ENCODE measurements at places on chromosomes 4 and X.
A peak's percentile ranks its signal among the peaks of the same experiment; 100 is the strongest.

DNA sequence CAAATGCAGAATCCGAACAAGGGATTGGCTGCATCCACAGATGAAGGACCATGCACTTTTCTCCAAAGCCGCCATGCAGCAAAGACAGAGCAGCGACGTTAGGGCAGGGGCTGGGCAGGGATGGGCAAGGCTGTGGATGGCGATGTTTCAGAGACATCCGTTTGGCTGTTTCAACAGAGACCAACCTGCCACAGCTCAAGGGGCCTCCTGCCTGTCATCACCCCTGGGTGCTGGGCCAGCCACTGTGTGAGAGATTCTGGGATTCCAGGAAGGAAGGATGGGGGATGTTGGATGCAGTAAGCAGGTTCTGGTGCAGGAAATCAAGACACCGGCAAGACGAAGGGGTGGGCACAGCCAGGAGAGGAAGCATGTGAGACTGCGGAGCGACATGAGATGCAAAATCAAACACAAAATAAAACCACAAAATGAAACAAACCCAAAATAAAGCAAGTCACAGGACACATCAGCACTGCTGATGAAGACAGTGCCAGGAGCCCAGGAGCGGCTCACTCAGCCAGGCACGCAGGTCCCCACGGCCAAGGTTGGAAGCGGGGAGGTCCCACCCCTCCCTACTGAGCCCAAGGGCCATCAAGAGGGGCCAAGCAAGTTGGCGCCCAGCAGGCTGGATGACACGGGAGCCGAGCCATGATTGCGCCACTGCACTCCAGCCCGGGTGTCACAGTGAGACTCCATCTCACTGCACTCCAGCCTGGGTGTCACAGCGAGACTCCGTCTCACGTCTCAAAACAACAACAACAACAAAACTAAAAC lies 68.1 kb downstream of the FAM53A start:
- DNase-seq = peak; percentile 90

DNA sequence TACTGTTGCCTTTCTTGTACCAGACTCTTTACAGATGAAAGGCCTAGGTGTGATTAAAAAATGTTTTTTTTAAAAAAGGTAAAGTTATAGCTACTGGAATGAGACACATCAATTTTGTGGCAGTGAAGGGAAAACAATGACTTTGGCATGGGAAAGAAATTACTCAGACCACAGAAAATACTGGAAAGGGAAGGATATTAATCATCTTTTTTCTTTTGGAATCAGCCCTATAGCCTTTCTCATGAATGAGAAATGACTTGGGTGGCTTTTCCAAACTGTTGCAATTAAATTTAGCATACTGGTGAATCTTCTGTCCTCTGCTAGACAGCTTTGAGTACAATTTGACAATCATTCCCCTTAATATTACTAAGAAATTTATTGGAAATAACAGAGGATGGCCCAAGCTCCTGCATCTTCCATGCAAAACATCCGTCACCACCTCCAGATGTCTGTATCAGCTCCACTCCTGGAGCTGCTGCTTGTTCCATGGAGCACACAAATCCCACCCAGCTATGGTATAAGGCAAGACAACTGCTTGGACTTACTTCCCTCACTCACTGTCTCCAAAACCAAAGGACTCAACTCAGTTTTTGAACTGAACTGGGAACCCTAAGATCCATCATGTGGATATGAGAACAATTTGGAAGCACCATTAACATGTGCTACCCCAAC lies 97.6 kb upstream of the ARSJ start:
- no peak for DNase-seq

DNA sequence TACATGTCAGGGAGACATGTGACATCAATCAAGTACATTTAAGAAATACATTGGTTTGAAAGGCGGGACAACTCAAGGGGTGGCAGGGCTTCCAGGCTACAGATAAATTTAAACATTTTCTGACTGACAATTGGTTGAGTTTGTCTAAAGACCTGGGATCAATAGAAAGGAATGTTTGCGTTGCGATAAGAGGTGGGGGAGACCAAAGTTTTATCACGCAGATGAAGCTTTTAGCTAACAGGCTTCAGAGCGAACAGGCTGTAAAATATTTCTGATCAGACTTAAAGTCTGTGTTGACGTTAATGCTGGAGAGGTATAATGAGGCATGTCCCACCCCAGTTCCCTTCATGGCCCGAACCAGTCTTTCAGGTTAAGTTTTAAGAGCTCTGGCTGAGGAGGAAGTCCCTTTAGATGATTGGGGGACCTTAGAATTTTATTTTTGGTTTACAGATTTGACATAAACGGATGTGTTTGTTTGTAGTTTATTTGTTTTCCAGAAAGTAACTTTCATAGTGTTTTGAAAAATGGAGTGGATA lies 346.7 kb upstream of the RASGEF1B start:
- DNase-seq = no peak

GRCh38 chr4:138741766-138742377 lies 273.7 kb upstream of the NOCT start:
- no peak for DNase-seq

GRCh38 chrX:1212532-1212931 lies at the start of gene CRLF2:
Gene CRLF2, minus strand, starts transcription at chrX:1212649. Its CDS starts 15 bp downstream, at chrX:1212634.
- no peak for DNase-seq

DNA sequence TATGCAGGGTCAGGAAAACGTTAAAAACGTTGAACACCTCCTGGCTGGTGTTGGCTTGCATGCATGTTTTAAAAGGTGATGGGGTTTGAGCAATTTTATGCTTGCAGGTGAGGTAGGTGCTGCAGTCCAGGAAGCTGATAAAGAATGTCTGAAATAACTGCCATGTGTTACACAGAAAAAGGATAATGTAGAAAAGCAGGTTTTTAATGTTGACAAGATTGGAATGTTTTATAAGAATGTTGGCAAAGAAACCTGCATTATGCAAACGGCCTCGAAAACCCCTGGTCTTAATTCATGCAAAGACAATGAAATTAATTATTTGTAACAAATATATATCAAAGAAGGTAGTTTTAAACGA lies 723.7 kb upstream of the AGA start:
- no peak for DNase-seq

- DNase-seq = peak; percentile 77
Measured at GRCh38 chrX:136065044-136065671, 79.9 kb downstream of the SLC9A6 start.

DNA sequence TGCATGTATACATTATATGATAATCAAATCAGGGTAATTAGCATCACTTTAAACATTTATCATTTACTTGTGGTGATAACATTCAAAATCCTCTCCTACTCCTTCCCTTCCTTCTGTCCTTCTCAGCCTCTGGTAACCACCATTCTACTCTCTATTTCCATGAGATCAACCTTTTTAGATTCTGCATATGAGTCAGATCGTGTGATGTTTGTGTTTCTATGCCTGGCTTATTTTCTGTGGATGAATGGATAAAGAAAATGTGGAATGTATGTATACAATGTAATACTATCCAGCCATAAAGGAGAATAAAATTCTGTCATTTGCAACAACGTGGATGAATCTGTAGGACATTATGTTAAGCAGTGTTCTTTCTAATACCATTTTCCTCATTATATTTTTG lies 123.9 kb downstream of the NAA11 start:
- no peak for DNase-seq

- DNase-seq = no peak
Measured at GRCh38 chrX:11103006-11103405, 8.1 kb upstream of the HCCS start.

DNA sequence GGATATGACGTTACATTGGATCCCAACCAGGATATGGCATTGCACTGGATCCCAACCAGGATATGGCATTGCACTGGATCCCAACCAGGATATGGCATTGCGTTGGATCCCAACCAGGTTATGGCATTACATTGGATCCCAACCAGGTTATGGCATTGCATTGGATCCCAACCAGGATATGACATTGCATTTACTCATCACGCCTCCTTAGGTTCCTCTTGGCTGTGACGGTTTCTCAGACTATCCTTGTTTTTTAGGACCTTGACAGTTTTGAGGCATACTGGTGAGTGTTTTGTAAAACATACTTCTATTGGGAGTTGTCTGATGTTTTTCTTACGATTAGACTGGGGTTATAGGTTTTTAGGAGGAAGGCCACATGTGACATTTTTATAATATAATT lies 5.4 kb upstream of the ACSL1 start:
- no peak for DNase-seq

- DNase-seq = no peak
Measured at GRCh38 chrX:152640034-152640818, 2.5 kb downstream of the GABRQ start.

DNA sequence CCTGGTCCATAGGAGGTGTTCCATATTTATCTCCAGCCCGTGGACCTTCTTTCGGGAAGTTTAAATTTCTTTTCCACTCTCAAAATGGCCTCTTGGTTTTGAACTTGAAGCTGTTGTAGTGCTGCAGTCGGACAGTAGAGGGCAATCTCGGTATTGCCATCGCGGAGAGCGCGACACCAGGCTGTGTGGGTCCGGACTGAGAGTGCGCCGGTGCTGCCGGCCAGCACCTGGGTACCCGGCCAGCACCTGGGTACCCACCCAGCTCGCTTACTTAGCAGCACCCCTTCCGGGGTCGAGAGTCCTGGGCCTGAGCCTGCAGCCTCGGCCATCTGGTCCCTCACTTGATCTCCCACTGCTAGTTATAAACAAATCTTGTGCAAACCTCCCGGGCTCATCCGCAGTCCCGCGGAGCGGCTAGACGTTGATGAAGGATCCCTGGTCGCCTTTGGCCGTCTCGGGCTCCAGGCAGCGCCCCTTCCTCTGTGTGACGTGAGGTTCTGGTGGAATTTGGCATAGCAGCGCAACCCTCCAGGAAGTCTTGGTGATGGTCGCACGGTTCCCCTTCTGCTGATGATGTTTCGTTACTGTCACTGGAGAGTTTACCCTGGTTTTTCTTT lies 18.0 kb downstream of the FAM9A start:
- no peak for DNase-seq

GRCh38 chrX:40922307-40922706 lies 162.9 kb upstream of the USP9X start:
- DNase-seq = no peak

DNA sequence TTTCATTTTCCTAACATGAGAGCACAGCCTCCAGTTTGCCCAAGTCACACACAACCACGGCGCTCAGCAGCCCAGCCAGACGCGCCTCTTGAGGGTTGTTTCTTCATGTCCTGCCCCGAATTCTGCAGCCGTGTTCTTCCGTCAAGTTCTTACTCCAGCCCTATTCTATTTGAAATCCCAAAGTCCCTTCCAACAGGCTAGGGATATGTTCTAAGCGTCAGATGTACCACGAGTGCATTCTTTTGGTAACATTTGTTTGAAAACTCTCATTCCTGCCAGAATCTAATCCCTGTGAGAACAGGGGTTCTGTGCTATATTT lies 23.1 kb downstream of the ACSL1 start:
- no peak for DNase-seq

GRCh38 chr4:184331268-184331995 lies 113.8 kb upstream of the ENPP6 start:
- DNase-seq = peak; percentile 59

DNA sequence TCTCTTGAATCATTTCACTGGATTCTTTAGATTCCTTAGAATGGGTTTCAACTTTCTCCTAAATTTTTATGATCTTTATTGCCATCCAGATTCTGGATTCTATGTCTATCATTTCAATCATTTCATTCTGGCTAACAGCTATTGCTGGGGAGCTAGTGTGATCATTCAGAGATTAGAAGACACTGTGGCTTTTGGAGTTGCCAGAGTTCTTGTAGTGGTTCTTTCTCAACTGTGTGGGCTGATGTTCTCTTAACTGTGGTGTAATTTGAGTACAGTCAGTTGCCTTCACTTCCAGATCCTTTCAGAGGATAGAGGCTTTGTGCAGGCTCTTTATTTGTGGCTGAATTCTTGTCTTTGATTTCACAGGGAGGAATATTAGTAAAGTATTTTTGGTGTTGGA lies 12.1 kb upstream of the CSN2 start:
- no peak for DNase-seq

DNA sequence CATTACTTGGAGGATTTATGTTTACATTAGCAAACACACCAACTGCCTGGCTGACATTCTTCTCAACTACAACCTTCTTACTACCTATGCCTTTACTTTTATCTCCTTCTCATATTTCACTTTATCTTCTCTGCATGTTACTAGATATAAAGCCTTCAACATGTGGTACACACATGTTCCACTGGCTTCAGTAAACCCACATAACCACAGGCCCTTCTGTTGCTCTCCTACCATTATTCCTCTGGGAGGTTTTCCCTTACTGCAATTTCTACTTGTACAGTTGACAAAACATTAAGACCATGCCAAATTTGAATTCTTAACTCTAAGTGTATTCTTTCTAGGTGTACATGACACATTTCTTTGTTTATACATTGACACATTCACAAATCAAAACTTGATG lies 133.1 kb downstream of the ARAP2 start:
- no peak for DNase-seq

DNA sequence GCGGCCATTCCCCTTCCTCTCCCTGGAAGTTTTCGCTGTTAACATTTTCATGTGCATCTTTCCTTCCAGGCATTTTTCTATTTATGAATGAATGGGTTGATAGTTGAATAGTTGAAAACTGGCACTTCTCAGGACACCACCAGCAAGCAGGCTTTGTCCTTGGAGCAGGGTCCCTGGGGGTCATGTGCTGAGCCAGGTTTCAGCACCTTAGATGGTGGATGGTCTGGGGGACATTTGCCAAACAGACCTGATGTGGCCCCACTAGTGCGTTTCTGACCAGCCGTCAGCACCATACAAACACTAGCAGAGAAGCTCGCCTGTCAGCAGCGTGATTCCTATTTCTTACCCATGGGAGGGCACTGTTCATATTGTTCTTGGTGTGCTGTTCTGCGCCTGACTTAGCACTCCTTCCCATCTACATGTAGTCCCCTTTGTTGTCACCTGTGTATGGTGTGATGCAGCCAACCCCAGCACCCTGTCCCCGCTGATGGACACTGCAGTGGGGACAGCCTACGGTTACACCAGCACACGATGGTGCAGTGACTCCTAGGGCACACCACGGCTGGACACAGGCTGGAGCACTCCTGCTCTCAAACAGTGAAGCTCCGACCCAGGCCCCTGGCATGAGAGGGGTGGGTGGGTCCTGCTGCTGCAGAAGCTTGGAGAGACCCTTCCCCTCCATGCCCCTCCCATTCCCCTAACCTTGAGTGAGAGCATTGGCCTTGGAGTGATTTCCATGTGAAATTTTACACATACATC lies 27.2 kb upstream of the WFS1 start:
- DNase-seq = no peak

DNA sequence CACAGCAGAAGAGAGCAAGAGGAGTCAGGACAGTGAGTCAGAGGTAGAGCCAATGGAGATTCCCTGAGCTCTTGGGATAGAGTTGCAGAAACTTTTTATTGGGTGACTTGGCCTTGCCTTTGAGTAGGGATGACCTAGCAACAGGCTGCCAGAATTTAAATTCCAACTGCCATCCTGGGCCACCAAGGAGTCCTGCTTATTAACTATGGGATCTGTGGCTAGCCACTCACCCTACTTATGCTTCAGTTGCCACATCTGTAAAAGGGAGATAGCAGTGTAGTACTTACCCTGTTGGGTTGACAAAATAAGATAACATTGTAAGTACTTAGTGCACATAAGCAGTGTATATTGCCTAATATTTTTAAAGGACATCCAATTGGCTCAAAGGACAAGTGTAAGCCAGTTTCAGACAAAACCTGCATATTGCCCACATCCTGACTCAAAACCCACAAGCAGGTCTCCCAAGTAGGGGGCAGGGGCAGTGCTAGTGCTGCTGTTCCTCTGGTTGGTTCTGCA lies 43.5 kb upstream of the TMEM164 start:
- no peak for DNase-seq

GRCh38 chr4:184531008-184531407 lies 56.7 kb upstream of the IRF2 start:
- DNase-seq = no peak
